Brain pericyte (primary cell): ENCODE measurements at places on chromosomes 4 and X.
A peak's percentile ranks its signal among the peaks of the same experiment; 100 is the strongest.

GRCh38 chr4:176436293-176436973 lies 116.7 kb downstream of the SPCS3 start:
- peak; percentile 18 for DNase-seq

GRCh38 chr4:4432341-4433125 lies 45.6 kb downstream of the NSG1 start:
- no peak for DNase-seq

DNA sequence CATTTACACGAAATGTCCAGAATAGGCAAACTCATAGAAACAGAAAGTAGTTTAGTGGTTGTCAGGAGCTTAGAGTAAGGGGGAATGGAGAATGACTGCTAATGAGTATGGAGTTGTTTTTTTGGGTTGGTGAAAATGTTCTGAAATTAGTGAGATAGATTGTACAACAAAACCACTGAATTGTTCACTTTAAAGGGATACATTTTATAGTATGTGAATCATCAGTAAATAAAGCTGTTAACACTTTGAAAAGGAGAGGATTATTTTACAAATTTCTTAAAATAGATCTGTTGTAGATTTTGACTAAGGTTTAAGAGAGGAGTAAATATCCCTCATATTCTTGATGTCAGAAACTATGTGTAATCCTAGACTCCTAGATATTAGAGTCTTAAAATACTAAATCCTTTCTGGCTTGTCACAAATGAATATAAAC lies 82.7 kb downstream of the RAPGEF2 start:
- no peak for DNase-seq

- DNase-seq = no peak
These were observed 904 bp upstream of the WDR1 start for GRCh38 chr4:10117359-10118047.

DNA sequence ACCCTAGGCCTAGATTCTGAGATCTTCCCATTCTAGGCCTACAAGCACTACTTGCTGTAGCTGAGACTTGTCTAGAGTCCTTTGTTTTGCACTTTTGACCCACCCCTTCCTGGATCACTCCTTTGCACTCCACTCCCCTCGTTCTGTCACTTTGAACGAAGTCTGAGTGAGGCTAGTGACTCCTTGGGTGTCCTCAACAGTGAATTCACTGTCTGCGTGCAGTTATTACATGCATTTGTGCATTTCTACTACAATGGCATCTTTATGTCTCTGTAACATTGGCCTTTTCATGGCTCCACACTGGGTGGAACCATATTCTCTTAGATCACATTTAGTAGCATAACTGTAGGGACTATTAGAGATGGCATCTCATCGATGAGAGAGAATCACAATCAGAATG lies 50.5 kb downstream of the OCRL start:
- no peak for DNase-seq

DNA sequence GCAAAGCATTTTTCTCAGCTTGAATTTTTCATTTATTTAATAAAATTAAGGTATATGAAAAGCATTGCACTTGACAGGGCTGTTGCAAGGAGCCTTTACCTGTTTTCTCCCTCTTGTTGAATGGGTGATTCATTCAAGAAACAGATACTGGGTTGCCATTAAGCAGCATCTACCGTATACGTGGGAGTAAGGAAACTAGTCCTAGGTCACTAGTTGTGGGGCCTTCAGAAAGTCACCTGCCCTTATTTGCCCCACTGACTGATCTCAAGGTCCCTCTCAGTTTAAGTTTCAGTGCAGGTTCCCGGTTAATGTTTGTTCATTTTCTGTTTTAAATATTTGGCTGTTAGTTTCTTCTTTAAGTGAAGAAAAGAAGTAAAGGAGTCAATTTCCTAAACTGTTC lies 34.0 kb downstream of the LHFPL1 start:
- no peak for DNase-seq

GRCh38 chr4:1214101-1215095 lies 34.5 kb downstream of the CTBP1 start:
- DNase-seq = no peak

GRCh38 chr4:85659610-85660218 lies 184.8 kb downstream of the ARHGAP24 start:
- DNase-seq = no peak

- no peak for DNase-seq
These were observed 34.7 kb downstream of the MSL3 start for GRCh38 chrX:11792461-11793421.

DNA sequence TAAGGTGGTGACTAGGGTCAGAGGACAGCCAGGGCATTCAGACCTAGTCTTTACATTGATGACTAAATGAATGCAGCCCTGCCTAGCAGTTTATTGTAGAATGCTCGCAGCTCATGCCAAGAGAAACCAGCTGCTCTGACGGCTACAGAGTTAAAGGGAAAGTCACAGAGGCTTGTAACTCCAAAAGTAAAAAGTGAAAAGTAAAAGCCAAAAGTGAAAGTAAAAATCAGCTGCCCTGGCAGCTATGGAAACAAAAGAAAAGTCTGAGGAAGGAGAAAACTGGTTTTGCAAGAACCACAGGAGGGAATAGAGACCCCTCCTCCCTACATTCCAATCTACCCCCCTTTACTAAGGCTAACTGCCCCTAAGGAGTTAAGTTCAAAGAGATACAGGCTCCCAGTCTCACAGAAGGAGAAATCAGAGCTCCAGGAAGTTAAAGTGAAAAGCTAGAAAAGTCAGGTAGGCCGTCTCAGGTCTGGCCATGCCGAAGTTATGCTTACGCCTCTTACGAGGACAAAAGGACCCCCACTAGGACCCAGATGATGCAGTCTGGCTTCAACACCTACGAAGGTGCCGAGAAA lies 6.0 kb downstream of the GAGE10 start:
- DNase-seq = no peak

DNA sequence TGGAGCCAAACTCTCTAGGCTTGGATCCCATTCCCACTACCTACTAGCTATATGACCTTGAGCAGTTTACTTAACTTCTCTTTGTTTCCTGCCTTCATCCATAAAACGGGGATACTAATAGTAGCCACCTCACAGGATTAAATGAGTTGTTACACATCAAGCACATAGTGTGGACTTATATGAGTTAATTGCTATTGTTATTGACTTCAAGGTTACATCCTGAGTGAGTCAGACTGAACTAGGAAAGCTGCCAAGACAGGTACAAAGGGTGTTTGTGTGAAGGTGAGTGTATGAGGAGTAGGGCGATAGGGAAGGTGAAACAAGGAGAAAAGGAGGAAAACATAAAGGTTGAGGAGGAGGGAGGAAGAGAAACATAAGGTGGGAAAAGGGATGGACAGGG lies 32.2 kb downstream of the TFDP3 start:
- DNase-seq = no peak

- no peak for DNase-seq
These were observed 437.6 kb downstream of the RAPGEF2 start for GRCh38 chr4:159540501-159540900.

DNA sequence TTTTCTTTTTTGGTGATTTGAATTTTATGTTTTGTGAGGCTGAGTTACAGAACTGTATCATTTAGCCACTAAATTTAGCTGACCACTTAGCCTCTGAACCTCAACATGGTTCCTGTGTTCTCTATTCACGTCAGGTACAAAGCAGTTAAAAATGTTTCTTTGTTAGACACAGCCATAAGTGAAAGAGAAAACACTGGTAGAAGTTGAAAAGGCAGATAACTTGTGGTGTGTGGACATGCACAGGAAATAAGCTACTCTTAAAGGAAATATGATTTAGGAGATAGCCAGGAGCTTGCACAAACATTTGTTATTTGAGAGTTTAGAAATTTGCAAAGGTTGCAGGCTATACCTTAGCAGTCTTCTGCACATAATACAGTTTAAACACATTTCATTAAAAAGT lies 171.0 kb upstream of the RPS6KA3 start:
- no peak for DNase-seq

GRCh38 chrX:104315555-104315954 lies 60.8 kb upstream of the ESX1 start:
- DNase-seq = no peak

- DNase-seq = no peak
These were observed 199.2 kb upstream of the MAOA start for GRCh38 chrX:43456906-43457305.

DNA sequence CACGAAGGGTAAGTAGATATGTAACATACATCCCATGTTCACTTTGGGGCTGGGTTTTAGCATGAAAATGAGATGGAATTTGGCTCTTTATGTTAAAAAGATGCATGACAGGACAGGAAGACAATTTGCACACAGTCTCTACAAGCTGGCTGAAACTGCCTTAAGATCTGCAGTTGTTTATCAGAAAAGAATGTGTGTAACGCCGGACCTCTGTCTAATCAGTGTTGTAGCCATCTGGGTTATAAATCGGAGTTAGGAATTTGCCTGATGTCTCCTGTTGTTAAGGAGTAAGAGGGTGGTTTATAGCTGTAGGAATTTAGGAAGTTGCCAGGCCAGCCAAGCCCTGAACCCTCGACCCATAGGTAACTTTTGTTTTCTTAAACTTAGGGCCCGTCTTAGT lies 562.9 kb upstream of the FAT1 start:
- no peak for DNase-seq

- DNase-seq = no peak
These were observed 99.6 kb downstream of the UGT8 start for GRCh38 chr4:114698231-114698630.

- DNase-seq = no peak
These were observed 7.8 kb downstream of the TIFA start for GRCh38 chr4:112277705-112278448.

DNA sequence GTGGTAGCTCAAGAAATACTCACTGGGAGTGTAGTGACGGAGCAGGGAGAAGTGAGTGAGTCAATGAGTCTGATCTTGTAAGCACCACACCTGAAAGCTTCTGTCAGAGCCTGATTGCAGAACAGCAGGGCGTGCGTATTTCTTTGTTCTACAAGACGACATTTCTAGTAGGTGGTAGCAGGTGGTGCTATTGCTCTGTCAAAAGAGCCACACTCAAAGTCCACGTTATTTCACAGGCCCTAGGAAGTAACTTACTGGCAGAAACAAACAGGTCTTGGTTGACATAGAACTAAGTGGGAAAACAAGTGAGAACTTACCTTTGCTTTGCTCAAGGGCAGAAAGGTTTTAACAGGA lies 46.4 kb upstream of the SPRY1 start:
- no peak for DNase-seq
